ENCODE measurements at places on chromosomes 2 and 18. TPM values are rescaled to one million over a fixed set of nuclear protein-coding genes. Genes with fewer than 3 reads are reported as not detected.
A peak's percentile ranks its signal among the peaks of the same experiment; 100 is the strongest.

GRCh38 chr2:230160112-230160660 lies 59.6 kb downstream of the SP110 start:
- peak; percentile 46 for DNase-seq
- no peaks in the 10 kb centered on the region for H3K27me3 ChIP-seq
- H3K4me3 ChIP-seq, result no peak overlapping the region
- no peaks in the 10 kb centered on the region for H3K4me1 ChIP-seq
- no peak overlapping the region for H3K27ac ChIP-seq
- H3K36me3 ChIP-seq, result no peaks in the 10 kb centered on the region

UPP2 gene
- total RNA-seq, result not detected

GRCh38 chr18:79481046-79481790 lies 85.5 kb downstream of the NFATC1 start:
- no peaks in the 10 kb centered on the region for H3K27me3 ChIP-seq
- DNase-seq, result no peak
- H3K4me1 ChIP-seq, result peaks cover 12% of the 10 kb centered on the region
- no peaks in the 10 kb centered on the region for H3K36me3 ChIP-seq
- no peak overlapping the region for H3K4me3 ChIP-seq

DNA sequence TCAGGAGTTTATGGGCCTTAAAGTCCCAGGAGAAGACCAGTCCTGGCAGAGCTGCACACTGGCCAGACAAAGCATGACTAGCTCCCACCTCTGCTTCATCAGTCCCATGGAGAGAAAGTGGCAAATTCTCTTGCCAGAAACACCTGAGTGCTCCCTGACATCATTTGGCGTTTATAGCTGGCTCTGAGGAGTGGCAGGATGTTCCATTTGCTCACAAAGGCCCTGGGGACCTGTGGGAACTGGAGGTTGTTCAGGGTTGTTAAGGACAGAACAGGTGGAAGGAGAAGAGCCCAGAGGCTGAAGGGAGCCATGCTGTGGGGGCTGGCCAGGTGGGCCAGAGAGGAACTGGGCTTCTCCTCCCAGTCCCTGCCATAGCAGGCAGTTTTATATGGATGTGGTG lies 56.1 kb downstream of the RPL37A start:
- H3K36me3 ChIP-seq, result no peaks in the 10 kb centered on the region
- no peak for DNase-seq
- H3K27ac ChIP-seq, result no peak overlapping the region
- H3K27me3 ChIP-seq, result no peaks in the 10 kb centered on the region

DCDC2C gene
- not detected for total RNA-seq

DNA sequence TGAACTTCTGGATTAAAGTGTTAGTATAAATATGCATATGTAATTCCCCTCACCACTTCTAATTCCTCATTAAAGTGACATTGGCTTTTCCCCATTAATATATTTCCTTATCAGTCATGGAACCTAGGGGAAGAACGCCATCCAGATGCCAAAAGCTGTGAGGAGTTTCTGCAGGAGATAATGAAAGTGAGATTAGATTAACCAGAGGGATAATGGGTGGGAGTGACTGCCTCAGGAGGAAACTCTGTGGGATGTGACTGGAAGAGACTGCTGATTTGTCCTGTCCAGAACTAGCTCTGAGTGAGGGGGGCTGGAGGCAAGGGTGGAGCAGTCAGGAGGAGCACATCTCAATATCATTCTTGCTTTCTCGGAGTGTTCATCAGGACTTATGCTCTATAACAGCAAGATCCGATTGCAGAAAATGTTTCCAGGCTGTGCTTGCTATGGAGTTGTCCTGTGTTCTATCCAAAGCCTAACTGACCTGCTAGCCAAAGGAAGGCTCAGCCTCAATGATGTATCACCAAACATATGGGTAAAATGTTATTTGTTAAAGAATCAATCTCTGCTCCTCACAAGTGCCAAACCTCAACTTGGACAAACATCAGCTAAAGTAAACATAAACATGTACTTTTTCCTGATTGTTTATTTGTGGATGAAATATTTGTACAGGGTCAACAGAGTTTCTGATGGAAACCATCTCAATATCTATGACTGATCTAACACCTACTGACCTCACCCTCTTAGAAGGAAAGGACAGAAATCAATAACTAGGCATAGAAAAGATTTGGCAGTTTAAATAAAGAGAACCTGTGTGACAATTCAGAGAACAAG lies 118.5 kb downstream of the ASXL3 start:
- H3K4me1 ChIP-seq, result no peaks in the 10 kb centered on the region
- no peak for DNase-seq
- H3K27me3 ChIP-seq, result no peaks in the 10 kb centered on the region

DNA sequence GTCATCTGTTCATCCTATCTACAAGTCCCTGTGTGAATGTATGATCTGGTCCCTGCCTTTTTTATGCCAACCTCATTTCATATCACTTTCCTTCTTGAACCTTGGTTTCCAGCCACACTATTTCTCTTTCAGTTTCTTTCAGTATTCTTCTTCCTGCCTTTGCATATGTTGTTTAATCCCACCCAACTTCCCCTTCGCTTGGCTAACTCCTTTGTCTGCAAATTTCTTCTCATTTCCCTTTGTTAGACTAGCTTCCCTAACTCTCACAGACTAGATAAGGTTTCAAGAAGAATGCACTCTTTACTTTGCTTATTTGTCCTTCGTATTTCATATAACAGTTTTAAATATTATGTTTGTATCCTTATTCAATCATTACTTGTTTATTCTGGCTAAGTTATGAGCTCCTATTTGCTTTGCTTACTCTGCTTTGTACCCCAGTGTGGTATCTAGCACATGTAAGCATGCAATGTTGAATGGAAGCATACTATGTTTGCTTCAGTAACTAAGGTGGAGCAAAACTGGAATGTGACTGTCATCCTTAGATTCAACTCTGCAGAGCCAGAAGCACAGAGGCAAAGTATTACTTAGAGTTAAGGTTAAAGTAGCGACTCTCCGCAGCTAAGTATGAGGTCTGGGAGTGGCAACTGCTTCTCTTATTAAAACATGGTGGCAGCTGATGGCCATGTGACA lies 681.3 kb downstream of the CPS1 start:
- DNase-seq, result no peak
- H3K27ac ChIP-seq, result no peak overlapping the region
- no peaks in the 10 kb centered on the region for H3K27me3 ChIP-seq
- no peaks in the 10 kb centered on the region for H3K36me3 ChIP-seq

DNA sequence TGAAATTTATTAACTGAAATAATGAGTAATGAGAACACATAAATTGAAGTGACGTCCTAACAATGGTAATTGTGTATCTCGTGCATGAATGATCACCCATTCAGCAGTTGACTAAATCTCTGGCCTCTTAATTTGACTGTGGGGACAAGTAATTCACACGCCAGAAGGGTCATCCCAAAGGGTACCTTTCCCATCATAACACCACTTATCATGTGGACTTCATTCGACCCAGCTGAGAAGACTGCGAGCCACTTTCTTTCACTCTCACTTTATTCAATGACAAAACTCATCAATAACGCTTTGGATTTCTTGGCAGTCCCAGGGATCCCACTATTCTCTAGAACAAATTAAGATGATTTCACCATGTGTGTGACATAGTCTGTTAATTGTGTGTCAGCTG lies 62.7 kb upstream of the LYPD1 start:
- H3K36me3 ChIP-seq, result no peaks in the 10 kb centered on the region
- peaks cover 2% of the 10 kb centered on the region for H3K27me3 ChIP-seq
- no peak overlapping the region for H3K27ac ChIP-seq

DNA sequence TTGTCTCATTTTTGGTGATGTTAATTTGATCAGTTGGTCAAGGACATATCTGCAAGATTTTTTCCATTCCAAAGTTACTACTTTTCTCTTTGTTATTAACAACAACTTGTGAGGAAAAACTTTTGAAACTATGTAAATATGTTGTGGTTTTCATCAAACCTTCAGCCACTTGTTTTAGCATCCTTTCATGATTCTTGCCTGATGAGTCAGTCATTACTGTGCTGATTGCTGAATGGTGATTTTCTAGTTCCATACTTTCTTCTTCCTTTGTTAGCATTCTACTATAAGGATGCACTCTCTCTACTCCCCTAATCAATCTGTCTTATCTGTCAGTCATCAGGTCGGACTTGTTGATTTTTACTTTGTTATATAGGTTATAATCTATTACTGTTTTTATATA lies 10.9 kb downstream of the TMEM87B start:
- H3K4me1 ChIP-seq, result no peaks in the 10 kb centered on the region
- no peaks in the 10 kb centered on the region for H3K27me3 ChIP-seq
- H3K4me3 ChIP-seq, result no peak overlapping the region
- H3K27ac ChIP-seq, result no peak overlapping the region
- no peak for DNase-seq
- peaks cover 10% of the 10 kb centered on the region for H3K36me3 ChIP-seq

- no peak for DNase-seq
- no peaks in the 10 kb centered on the region for H3K36me3 ChIP-seq
- H3K4me3 ChIP-seq, result no peak overlapping the region
- no peaks in the 10 kb centered on the region for H3K27me3 ChIP-seq
- H3K27ac ChIP-seq, result no peak overlapping the region
- H3K4me1 ChIP-seq, result no peaks in the 10 kb centered on the region
Observed at GRCh38 chr18:6145645-6146306, 250.5 kb upstream of the TMEM200C start.

SPR gene
- 75.4 TPM for total RNA-seq

DNA sequence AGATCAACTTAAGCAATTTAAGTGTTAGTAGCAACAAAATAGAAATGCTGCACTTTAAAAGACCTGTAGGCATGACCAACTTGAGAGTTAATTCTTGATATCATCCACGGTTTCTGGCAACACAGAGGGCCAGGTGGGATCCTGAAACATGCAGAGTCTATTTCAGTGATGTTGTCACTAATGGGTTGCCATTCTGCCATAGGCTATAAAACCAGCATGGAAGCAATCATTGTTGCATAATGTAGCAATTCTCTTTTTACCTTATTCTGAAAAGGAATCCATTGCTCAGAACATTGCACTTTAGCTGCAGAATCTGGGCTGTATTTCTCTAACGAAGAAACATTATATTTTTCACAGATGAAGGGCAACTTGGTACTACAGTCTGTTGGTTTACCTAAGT lies 53.9 kb upstream of the CD302 start:
- no peak overlapping the region for H3K27ac ChIP-seq
- no peak for DNase-seq
- H3K36me3 ChIP-seq, result no peaks in the 10 kb centered on the region
- peaks cover 5% of the 10 kb centered on the region for H3K27me3 ChIP-seq

DNA sequence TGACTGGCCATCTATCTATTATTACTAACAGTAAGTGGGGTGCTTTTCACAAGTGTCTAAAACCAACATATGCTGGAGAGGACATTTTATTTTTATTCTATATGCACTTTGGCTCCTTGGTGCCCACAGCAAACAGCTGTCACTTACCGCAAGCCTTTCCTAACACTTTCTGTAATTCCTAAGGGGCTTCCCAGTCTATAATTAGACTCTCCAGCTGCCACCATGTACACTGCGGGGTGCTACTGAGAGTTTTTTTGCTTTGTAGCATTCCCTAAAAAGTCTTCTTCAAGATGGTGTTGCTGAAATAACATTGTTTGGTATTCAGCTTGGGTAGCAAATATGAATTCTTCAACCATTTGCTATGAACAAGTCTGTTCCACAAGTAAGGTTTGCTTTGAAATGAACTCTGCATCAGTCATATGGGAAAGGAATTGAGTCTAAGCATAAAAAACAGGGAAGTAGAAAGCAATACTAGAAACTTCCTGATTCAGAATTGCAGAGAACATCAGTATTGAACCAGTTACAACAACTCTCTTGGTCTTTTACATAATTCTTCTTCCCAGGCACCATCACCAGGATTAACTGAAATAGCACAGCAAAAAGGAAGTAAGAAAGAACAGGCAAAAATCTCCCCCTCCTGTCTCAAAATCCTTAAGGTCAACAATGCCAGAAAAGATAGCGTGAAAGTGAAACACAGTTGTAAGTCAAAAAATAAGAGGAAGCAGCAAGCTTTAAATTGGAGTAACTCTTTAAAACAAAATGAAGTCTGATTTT lies 28.6 kb downstream of the EPB41L3 start:
- no peaks in the 10 kb centered on the region for H3K36me3 ChIP-seq
- H3K27me3 ChIP-seq, result no peaks in the 10 kb centered on the region
- no peaks in the 10 kb centered on the region for H3K4me1 ChIP-seq

STEAP3 gene
- 44.8 TPM for total RNA-seq

All from Panc1 (cell line).